ENCODE measurements at places on chromosomes 11 and 22.

GRCh38 chr11:123407130-123407995 lies 22.7 kb upstream of the GRAMD1B start:
- DNase-seq = peak; percentile 35

GRCh38 chr11:45354976-45355705 lies 69.0 kb upstream of the SYT13 start:
- peak; percentile 16 for DNase-seq

DNA sequence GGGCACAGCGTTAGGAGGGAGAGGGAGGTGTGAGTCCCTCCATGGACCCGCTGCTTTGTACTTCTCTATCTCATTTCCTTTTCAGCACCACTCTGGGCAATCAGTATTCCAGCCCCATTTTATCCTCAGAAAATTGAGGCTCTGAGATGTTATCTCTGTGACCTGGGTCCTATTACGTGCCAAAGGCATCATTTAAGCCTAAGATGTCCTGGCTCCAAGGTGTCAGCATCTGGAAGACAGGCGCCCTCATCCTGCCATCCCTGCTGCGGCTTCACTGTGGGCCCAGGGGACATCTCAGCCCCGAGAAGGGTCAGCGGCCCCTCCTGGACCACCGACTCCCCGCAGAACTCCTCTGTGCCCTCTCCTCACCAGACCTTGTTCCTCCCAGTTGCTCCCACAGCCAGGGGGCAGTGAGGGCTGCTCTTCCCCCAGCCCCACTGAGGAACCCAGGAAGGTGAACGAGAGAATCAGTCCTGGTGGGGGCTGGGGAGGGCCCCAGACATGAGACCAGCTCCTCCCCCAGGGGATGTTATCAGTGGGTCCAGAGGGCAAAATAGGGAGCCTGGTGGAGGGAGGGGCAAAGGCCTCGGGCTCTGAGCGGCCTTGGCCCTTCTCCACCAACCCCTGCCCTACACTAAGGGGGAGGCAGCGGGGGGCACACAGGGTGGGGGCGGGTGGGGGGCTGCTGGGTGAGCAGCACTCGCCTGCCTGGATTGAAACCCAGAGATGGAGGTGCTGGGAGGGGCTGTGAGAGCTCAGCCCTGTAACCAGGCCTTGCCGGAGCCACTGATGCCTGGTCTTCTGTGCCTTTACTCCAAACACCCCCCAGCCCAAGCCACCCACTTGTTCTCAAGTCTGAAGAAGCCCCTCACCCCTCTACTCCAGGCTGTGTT lies 829 bp upstream of the APOC3 start:
- no peak for DNase-seq

GRCh38 chr22:35057155-35057554 lies 8.8 kb upstream of the ISX start:
- DNase-seq = no peak

DNA sequence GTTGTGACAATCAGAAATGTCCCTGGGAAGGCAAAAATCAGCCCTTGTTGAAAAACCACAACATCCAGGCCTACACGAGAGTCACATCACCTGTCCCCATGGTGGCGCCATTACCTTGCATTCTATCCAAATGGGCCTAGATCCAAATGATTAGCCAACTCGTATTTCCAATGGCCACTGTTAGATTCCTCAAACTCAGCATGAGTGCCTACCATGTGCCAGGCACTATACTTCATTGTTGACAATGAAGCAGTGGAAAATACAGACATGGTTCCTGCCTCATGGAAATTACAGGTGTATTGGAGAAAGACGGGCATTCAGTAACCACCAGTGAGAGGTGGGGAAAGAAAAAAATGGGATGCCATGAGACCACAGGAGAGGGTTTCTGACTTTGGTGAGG lies 29.8 kb upstream of the CREB3L1 start:
- DNase-seq = no peak

GRCh38 chr22:17258015-17258787 lies 39.0 kb upstream of the ADA2 start:
- DNase-seq = peak; percentile 30

GRCh38 chr11:134856056-134856971 lies 444.3 kb upstream of the B3GAT1 start:
- no peak for DNase-seq

DNA sequence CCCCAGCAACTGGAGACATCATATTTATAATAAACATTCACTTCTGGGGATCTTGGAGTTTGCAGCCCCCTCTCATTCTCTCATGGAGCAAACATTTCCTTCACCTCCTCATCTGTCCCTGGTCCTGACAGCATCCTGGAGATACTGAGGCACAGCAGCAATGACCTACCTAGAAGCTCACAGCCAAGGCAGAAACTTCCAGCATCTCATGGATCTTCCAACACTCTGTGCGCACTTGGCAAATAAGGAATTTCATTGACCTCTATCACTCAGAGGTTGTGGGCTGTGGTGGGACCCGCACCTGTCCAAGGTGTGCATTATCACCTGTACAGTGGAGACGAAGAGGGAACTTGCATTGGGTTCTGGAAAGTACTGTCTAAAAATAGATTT lies 109.8 kb downstream of the GGTLC2 start:
- no peak for DNase-seq

GRCh38 chr11:113408887-113409286 lies 21.3 kb downstream of the ANKK1 start:
- DNase-seq = no peak

GRCh38 chr11:64251753-64252002 lies 348 bp downstream of the PLCB3 start:
- no peak for DNase-seq

DNA sequence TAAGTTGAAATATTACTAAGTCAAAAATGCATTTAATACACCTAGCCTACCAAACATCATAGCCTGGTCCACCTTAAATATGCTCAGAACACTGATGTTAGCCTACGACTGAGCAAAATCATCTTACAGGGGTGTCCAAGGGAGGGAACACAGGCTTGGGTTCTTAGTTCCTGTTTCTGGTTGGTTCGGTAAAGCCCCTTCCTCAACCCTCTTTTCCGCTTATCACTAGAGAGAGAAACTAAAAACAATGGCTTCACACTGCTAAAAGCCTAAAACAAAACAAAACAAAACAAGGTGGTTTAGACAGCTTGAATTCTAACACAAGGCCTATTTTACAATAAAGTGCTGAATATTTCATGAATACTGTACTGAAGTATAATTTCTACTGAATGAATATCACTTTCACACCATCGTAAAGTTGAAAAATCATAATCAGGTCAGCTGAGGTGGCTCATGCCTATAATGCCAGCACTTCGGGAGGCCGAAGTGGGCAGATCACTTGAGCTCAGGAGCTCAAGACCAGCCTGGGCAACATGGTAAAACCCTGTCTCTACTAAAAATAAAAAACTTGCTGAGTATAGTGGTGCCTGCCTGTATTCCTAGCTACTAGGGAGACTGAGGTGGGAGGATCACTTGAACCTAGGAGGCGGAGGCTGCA lies 118.0 kb downstream of the SIK3 start:
- no peak for DNase-seq

GRCh38 chr11:73951797-73952196 lies 971 bp downstream of the DNAJB13 start:
- DNase-seq = no peak

GRCh38 chr11:100872951-100873740 lies 186.1 kb downstream of the ARHGAP42 start:
- DNase-seq = no peak

DNA sequence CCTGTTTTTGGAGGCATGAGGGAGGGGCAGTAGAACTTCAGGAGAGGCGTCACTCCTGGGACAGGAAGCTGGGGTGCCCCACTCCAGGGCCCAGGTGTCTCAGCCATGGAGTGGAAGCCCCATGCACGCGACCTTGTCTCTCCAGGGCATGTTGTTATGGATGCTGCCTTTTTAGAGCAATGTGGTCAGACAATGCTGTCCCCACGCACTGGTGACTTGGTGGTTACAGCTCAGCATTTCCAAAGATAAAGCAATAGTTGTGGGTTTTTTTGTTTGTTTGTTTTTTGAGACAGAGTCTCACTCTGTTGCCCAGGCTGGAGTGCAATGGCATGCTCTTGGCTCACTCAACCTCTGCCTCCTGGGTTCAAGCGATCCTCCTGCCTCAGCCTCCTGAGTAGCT lies 22.3 kb downstream of the EIF4G2 start:
- no peak for DNase-seq

- DNase-seq = no peak
Observed at GRCh38 chr11:88297863-88298262, 39.7 kb downstream of the CTSC start.

DNA sequence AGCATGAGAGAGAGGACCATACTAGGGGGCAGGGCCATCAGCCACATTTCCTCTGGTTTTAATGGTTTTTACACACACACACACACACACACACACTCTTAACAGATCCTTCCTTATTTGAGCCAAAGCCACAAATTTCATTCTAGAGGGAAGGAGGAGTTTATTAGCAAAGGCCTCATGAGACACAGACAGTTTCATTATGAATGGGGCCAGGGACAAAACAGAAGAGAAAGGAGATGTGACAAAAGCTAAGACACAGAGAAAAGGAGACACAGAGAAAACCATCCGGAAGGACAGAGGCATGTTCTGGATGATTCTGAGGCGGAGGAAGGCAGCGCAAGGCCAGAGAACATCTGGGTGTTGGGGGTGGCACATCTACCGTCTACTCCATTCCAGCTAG lies 32.2 kb upstream of the ARFGAP3 start:
- no peak for DNase-seq

GRCh38 chr22:23857606-23858483 lies at the start of gene SLC2A11:
SLC2A11 (plus strand) TSS chr22:23857875; CDS start chr22:23858000, 125 bp downstream.
- peak; percentile 91 for DNase-seq

GRCh38 chr11:87722756-87723565 lies 452.3 kb downstream of the RAB38 start:
- no peak for DNase-seq

DNA sequence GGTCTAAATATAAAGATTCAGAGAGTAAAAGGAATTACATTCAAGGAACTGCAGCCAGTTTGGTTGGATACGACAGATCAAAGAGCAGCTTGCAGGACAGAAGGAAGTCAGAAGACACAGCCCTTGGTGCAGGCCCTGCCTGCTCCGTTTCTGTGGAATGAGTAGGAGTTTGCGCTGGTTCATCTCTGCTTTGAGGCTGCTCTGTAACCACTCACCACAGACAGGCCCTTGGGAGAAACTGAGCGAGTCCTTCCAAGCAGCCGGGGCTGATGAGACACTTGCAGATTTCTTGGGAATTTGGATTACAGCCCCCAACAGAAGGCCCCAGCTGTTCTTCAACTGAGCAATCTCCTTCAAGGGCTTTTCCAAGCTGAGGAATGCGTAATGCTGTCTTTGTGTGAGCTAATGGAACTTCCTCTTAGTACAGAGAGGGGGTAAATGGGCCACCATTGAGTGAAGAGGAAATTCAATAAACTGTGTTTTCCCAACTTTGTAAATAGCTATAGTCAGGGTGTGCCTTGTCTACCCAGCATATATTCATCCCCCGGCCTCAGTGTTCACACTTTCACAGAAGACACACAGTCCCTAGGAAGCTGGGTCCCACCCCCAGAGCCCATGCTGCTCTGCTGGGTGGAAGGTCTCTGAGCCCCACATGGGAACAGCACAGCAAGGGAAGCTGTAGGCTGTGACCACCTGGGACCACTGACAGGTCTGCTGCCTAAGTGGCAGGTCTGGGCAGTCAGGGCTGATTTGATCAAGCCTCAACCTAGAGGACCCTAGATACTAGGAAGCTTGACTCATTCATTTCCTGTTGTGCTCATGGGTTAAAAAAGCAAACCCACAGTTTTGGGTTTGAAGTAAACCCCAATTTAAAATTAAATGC lies 16.6 kb downstream of the IL10RA start:
- no peak for DNase-seq

DNA sequence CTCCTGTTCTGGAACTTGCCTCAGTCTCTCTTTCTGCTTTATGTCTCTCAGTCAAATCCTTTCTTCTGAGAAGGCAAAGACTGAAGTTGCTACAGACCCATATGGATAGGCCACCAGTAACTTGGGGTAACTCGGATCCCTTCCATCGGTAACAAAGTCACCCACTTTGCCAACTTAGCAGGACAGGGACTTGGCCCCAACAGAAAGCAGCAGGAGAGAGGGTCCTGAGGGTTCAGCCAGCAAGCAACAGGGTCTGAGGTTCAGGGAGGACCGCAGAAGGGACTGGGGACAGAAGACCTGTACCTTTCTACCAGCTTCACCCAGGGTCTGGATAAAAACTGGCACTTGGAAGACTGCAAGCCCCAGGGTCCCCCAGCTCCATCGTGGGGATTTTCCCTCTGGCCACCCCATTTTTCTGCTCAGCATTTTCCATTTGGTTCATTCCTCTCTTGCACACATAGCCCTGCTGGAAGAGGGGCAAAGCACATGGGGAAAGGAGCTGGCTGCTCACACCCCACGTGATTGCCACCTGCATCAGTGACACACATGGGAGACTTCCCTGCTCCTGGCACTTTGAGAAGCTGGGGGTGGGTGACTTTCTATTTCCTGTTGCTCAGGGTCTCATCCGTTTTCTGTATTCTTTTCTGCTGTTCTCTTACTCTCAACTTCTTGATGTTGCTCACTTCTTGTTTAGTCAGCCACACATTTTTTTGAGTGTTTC lies 34.6 kb upstream of the GNAZ start:
- DNase-seq = peak; percentile 6

GRCh38 chr11:114130629-114131277 lies 71.2 kb downstream of the ZBTB16 start:
- DNase-seq = no peak

DNA sequence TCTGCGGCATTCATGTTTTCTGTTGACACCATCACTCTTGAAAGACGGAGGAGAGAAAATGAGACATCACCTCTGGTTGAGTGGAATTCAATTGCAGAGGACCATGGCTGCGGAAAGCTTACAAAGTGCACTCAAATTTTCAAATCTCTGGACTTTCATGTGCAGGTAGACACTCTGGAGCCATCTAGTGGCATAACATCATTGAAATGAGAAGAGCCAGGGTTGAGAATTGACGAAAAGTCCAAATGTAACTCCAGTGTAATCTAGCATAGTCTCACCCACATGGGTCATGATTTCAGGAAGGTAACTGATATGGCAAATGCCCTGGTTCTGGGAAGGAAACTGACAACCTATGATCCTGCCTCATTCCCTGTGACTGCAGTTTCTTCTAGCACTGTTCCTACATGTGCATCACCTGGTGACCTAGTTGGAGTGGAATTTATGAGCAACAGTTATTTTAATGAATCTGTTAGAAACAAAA lies 687.8 kb downstream of the KCNA4 start:
- DNase-seq = peak; percentile 43
